GM23248 (cell line): ENCODE measurements at places on chromosomes 7 and 10.
A peak's percentile ranks its signal among the peaks of the same experiment; 100 is the strongest.

DNA sequence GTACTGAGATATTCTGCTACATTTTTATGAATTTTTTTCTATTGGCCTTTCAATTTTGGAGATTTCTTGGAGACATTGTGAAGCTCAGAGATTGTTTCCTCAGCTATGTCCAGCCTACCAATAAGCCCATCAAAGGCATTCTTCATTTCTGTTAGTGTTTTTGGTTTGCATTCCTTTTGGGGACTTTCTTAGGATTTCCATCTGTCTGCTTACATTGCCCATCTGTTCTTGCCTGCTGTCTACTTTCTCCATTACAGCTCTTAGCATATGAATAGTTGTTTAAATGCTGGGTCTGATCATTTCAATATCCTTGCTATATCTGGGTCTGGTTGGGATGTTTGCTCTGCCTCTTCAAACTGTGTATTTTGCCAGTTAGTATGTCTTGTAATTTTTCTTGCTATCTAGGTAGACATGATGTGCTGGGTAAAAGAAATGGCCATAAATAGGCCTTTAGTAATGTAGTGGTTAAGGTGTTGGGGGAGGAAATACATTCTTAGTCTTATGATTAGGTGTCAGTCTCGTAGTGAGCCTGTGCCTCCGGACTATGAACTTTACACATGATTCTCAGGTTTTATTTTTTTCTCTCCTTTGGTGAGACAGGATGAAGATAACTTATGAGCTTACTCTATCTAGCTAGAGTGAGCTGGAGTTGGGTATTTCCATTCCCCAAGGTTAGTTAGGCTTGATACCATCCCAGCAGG lies 32.6 kb upstream of the NME8 start:
- no peak for DNase-seq

GRCh38 chr10:29947701-29948060 lies 111.7 kb downstream of the JCAD start:
- no peak for DNase-seq

- DNase-seq: peak; percentile 20
Measured at GRCh38 chr7:111312966-111313365, 222.0 kb downstream of the LRRN3 start.

- no peak for DNase-seq
Measured at GRCh38 chr10:132236161-132236560, 49.4 kb downstream of the DPYSL4 start.

DNA sequence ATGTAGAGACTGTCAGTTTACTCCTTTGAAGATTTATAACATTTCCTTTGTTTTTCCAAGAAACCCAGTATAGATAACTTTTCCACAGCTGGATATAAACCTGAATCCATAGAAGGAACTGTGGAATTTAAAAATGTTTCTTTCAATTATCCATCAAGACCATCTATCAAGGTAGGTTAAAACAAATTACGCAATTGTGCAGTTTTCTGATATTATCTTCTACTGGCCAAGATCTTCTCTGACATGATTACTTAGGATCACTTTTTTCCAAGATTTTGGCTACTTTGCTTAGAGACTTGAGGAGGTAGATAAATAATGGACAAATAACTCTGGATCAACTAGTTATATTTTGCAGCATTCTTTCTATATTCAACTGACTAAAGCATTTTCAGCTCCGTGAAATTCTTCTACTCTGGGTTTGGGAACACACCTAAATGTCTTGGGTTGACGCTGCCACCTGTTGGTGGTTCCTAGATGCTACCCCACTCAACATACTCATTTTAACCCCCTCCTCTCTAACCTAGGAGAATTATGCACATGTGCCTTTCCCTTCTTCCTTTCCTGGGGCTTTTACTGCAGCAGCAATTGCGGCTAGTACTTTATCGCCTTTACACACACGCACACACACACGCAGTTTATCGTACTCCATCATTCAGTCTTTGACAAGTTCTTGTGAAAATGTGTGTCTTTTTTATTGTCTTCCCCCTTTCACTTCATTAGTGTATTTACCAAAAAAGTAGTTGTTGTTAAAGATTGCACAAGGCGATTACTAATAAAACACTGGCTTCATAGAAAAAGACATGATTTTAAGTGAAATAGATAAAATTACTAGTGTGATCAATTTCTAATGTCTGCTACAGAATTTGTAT lies 32.7 kb downstream of the ABCB5 start:
- DNase-seq: peak; percentile 39

- no peak for DNase-seq
Measured at GRCh38 chr7:128190051-128190647, 50.9 kb upstream of the LEP start.

- no peak for DNase-seq
Measured at GRCh38 chr10:8133146-8133545, 78.7 kb downstream of the GATA3 start.

DNA sequence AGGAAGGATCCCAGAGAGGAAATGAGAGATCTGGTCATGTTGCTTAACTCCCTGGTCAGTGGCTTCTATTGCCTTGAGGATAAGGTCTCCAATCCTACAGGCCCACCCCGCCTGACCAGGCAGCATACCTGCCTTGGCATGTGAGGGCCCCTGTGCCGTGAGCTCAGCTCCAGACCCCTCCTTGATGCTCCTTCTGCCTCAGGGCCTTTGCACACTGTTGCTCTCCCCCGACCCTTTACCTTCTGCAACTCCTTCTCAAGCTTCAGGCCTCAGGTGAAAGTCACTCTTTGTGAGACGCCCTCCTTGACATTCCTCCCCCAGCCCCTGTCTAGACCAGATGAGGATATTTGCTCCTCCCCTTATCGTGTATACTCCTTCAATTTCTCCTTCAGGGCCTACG lies 62.8 kb downstream of the FAM241B start:
- no peak for DNase-seq

DNA sequence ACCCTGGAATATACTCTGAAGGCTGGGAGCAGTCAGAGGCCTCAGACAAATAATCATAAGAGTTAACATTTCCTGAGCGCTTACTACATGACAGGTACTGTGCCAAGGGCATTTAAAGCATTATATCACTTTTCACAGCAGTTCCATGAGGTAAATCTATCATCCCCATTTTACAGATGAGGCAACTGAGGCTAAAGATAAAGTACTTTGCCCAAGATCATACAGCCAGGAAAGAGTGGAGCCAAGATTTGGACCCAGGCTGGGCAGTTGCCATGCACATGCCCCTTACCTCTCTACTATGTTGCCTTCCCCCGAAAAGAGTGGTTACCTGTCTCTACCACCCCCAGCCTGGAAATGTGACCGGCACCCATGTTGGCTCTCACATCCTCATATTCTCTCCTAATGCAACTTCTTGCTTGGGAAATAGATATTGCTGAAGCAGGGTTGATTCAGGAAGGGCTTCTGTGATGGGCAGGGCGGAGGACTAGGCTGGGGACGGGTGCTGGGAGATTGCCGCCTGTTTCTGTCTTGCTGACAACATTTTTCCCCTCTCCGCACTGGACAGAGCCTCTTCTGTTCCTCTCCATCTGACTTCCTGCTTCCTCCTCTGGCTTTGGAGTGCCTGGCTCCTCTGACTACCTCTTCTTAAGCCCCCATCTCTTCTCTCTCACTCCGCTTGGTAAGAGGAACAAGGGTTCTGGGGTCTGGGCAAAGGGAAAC lies 13.8 kb downstream of the SMO start:
- no peak for DNase-seq

GRCh38 chr7:150368884-150369747 lies 494 bp downstream of the REPIN1 start:
- peak; percentile 64 for DNase-seq

DNA sequence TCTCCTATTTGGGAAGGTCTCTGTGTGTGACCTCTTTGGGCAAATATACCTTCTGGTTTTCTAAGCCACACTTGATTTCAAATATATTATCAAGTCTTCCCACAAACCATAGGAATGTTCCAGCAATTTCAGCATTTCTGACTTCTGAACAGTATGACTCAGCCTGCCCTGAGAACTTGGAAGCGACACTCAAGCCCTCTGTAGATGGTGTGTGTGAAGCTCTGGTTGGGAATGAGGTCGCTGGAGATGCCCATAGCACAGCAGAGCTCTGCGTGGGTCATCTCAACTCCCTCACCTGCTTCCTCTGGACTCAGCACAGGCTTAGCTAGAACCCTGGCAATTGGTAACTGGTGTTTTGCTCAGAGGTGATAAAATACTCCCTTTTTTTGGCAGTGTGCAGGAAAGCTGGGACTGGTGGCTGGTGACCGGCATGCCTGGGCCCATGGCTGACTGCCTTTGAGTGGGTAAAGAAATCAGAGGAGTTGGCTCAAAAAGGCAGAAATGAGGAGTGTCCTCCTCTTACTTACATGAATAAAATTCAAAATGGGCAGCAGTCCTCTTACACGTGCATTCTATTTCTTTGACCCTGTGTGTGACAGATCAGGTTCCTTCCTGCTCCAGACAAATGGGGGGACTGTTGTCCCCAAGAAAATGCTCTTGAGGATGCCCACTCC lies 87.5 kb upstream of the NRP1 start:
- peak; percentile 97 for DNase-seq

- no peak for DNase-seq
Measured at GRCh38 chr10:19200211-19200610, 151.6 kb downstream of the MALRD1 start.
